Pulmonary artery endothelial cell (primary cell): ENCODE measurements at places on chromosomes 2 and 18. TPM values are rescaled to one million over a fixed set of nuclear protein-coding genes. Genes with fewer than 3 reads are reported as not detected.

Gene DSC3
- 0.04 and 2.0 TPM in 2 replicates for total RNA-seq

GRCh38 chr2:144495227-144496091 lies 24.5 kb downstream of the ZEB2 start:
- no peak for DNase-seq

- DNase-seq, result no peak
These were observed 13.5 kb upstream of the DSG2 start for GRCh38 chr18:31484461-31484860.

Gene MDH1B
- total RNA-seq, result 0.26 and 0.35 TPM in 2 replicates

DNA sequence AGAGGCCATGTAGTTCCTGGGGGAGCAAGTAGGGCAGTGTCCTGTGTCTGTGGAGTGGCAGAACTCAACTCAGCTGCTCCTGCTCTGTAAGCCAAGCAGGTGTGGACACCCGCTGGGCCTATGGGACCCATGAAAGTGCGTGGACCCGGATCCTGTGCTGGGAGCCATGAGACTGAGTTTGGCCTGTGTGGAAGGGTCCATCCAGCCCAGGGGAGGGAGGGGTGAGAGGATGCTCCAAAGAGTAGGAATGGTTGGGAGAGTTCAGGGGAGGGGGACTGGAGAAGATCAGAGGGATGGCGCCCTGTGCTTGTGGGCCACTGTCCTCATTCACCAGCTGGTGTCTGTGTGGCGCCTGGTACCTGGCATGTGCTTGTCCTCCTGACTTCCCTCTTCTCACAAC lies 226.4 kb upstream of the HS6ST1 start:
- no peak for DNase-seq

Gene C1QL2
- not detected in 2 replicates for total RNA-seq

GRCh38 chr2:99504844-99505584 lies 15.2 kb upstream of the REV1 start:
- DNase-seq, result no peak

DNA sequence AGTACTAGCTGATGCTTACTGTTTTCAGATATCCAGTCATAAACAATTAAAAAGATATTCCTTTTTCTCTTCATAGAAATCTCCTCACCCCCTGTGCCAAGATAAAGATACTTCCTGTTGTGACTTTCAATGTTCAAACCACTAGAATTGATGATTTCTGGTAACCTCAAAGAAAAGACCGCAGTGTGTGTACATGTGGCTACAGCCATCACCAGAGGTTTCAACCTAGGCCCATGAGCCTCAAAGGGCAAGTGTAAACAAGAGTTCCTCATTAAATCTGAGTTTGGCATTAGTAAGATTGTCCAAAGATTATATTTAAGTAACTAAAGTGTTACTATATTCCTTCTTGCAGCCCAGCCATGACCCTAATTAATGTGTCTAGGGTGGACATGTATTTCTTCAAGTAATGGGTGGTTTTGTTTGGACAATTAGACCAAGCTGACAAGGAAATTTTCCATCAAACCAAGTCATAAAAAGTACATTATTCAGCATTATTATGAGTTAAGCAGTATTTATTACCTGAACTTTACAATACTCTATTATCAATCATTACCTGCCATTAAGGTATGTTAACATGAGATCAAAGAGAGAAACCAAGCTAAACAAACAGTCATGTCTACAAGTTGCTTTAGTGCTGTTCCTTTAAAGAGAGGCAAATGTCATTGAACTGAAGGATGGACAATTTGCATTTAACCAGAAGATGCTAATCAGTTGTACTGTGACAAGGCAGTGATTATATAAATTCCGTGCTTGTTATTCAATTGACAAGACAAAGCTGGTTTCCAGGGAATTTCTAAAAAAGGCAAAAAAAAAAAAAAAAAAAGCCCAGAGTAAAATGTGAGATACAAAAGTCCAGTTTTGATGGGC lies 382.7 kb downstream of the LNPK start:
- no peak for DNase-seq

DNA sequence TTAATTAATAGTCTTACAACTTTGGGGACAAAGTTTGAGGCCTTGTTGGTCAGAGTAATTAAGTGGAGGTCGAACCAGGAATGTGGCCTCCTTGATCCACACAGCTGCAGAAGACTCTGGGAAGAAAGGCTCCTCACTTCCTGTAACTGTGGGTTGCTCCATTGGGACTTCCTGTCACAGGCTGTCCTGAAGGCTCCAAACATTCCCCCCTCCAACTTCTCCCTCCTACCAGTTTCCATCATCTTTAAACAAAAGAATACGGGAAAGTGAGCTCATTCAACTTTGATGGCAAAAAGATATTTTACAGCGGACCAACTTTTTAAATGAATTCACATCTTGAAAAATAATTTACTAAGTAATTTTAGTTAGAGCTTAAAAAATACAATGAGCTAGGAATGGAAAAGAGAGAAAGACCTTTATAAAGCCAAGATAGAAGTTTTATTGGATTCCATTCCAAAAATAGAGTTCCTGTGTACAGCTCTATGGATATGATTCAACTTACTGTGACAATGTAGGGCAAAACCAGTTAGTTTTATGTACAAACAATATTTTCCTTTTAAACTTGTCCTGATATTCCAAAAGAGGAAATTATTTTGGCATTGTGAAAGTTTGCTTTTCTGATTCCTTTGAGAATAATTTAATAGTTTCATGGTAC lies 212.0 kb upstream of the NABP1 start:
- DNase-seq, result no peak

DNA sequence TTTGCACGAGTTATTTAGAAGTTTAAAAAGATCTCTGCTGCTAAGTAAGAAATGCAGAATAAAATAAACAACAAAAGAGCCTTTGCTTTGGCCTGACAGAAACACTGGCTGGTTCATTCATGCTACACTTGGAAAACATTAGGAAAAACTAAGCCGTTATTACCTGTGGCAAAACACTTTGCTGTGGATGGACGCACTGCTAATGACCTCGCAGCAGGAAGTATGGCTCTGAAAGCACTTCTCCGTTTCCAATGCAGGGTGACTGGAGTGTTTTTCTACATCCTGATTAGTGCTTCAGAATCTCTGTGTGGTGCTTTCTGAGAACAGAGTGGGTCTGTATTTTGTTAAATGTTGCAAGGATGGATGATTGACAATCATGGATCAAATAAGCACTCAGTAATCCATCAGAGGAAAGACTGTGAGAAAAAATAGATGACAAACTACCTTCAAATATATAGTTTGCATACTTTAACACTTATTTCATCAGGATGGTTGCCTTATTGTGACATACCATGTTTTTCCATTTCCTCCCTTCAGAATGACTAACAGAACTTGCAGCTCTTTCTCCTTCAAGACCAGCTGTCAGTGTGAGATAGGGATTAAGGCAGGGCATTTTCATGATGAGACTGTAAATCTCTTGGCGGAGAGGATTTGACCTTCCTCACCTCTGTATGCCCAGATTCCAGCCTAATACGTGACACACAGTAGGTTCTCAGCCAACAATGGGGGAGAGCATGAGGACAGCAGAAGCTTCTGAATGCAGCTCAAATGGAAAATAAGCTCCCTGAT lies 38.0 kb downstream of the LINC00305 start:
- DNase-seq, result no peak

GRCh38 chr2:224915136-224915535 lies 127.1 kb downstream of the DOCK10 start:
- no peak for DNase-seq
